Lung (tissue), 17 donors: ENCODE measurements at places on chromosomes 6 and 20. TPM values are rescaled to one million over a fixed set of nuclear protein-coding genes. Genes with fewer than 3 reads are reported as not detected.

GRCh38 chr6:12012038-12012557 lies at the start of gene HIVEP1:
Gene HIVEP1, plus strand, starts transcription at chr6:12012312. Its CDS starts 3,317 bp downstream, at chr6:12015629.
- H3K27me3 ChIP-seq, result no peaks in the 10 kb centered on the region
- peak within 1 kb of the TSS; percentile 97 for H3K27ac ChIP-seq
- H3K36me3 ChIP-seq, result no peaks in the 10 kb centered on the region
- peak within 1 kb of the TSS; percentile 92 for H3K4me3 ChIP-seq
- peaks cover 2% of the 10 kb centered on the region for H3K4me1 ChIP-seq

GRCh38 chr6:18368277-18369105 lies 18.7 kb upstream of the RNF144B start:
- no peaks in the 10 kb centered on the region for H3K27me3 ChIP-seq
- no peaks in the 10 kb centered on the region for H3K4me1 ChIP-seq
- H3K4me3 ChIP-seq, result no peak overlapping the region
- no peaks in the 10 kb centered on the region for H3K36me3 ChIP-seq

Gene IP6K3
- total RNA-seq, result 3.9 TPM

DNA sequence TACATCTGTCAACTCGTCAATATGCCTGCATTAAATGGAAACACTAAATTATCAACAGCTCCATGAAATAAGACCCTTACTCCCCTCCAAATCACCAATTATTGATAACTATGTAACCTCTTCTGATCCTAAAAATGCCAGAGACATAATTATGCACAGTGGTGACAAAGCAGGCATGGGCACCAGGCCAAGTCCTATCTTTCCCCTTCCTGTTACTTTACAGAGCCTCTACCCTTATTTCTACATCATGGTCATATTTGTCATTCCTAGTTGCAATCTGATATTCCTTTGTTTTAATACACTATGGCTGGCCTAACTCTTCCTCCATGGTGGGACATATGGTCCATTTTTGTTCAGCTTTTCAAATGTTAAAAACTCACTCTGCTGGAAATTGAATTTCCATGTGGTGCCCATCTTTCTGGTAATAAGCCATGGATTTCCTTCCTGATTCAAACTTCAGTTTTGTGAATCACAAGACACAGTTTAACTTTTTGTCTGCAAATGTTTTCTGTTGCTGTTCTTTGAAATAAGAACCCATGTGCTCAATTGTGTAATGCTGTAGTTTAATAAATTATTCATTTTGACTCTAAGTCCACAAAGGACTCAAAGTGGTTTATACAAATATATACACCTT lies 41.8 kb upstream of the ARFGEF2 start:
- no peak overlapping the region for H3K4me3 ChIP-seq
- H3K4me1 ChIP-seq, result no peaks in the 10 kb centered on the region
- no peaks in the 10 kb centered on the region for H3K36me3 ChIP-seq
- no peak overlapping the region for H3K27ac ChIP-seq

DNA sequence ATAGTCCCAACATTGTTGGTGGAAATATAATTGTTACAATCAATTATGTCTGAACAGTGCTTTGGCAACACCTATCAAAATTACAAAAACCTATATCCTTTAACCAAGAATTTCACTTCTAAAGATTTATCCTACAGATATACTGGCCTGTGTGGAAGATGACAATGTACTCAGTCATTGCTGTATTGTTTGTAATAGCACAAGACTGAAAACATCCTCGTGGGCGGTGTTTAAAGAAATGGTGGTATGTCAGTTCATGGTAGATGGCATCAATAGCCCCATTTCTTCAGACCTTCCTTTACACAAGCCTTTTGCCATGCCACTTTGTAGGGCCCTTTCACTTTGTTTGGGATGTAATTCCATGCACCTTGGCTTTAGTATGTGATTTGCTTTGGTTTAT lies 9.8 kb upstream of the TPBG start:
- no peaks in the 10 kb centered on the region for H3K27me3 ChIP-seq
- no peaks in the 10 kb centered on the region for H3K36me3 ChIP-seq
- no peak overlapping the region for H3K27ac ChIP-seq
- H3K4me3 ChIP-seq, result no peak overlapping the region
- H3K4me1 ChIP-seq, result no peaks in the 10 kb centered on the region

DNA sequence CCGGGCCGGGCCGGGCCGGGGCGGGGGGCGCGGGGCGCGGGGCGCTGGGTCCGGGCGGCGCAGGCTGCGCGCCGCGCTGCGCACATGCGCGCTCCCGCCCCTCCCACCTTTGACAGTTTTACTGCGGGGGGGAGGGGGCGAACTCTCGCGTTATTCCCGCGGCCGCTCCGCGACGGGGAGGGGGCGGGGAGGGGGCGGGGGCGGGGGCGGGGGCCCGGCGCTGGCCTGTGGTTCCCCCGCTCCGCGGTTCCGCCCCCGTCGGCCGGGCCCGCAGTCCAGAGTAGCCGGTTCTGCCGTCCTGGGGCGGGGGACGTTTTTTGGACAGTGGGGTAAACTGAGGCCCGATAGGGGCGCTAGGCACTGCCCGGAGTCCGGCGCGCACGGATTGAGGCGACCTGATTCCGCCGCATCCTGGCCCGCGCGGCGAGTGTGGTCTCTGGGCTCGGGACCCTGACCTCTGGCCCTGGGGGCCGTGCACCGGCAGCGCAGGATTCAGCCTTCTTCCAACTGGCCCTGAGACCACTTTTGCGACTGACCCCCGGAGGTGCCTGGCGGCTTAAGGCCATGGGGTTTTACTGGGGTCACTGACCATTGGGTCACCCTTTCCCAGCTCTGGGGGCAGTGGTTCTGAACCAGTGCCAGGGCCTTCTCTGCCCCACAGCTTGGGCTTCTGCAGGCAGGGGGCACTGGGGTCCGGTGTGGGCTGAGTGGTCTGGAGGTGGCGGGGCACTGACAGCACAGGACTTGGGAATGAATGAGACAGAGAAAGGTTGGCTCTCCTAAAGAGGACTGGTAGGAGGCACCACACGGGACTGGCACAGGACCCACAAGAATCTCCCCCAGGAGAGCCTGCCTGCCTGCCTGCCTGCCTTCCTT lies at the start of gene ZNF512B:
Gene ZNF512B (minus strand): TSS at position 93 of the 876 bp plus-strand sequence. CDS start 1,980 bp downstream, outside the sequence.
- H3K27me3 ChIP-seq, result no peaks in the 10 kb centered on the region
- peaks cover 6% of the 10 kb centered on the region for H3K4me1 ChIP-seq
- peaks cover 27% of the 10 kb centered on the region for H3K36me3 ChIP-seq
- H3K27ac ChIP-seq, result peak within 1 kb of the TSS; percentile 56

DNA sequence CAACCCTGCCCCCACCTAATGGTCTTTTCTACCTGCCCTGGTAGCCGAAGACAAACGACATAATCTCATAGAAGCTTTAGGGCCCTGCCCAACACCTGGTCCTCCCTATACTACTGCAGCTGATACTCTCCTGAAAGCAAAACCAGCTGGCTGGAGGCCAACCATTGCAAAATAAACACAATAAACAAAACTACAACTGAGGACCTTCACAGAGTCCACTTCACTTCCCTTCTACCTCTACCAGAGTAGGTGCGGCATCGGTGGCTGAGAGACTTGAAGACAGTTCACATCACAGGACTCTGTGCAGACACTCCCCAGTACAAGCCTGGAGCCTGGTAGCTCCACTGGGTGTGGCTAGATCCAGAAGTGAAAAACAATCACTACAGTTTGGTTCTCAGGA lies 476.2 kb downstream of the MMUT start:
- no peak overlapping the region for H3K27ac ChIP-seq
- H3K27me3 ChIP-seq, result no peaks in the 10 kb centered on the region
